ENCODE measurements at places on chromosomes 6 and 20.

DNA sequence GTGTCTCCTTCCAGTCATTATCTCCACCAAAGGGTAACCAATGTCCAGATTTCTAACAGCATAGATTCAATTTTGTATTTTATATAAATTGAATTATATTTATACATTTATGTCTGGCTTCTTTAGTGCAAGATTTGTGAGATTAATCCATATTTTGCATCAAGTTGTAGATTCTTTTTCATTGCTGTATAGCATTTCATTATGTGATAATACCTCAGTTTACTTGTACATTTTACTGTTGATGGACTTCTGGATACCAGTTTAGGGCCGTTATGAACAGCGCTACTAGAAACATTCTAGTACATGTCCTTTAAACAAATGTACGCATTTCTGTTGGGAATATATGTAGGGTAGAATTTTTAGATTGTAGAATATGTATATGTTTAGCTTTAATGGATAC lies 6.2 kb downstream of the BLTP3A start:
- DNase-seq: no peak

GRCh38 chr6:154783229-154783628 lies 50.0 kb downstream of the SCAF8 start:
- DNase-seq: no peak

DNA sequence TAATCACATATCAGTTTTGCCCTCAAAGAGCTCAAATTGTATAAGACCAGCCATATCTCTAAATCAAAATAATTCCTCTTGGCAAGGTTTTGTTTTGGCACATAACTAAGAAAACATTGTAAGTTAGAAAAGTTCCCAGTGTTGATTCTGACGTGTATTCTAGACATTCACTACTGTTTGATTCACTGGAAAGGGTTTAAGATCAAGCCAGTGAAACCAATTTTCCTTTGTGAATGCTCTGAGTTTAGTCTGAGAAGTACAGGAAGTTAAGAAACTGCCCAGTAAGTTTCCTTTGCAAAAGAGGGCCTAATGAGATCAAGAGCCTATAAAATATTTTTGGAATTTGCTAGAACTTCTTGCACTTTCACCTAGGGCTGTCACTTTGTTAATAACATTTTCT lies 143.0 kb downstream of the FNDC1 start:
- no peak for DNase-seq

GRCh38 chr6:68990317-68990716 lies 355.2 kb downstream of the ADGRB3 start:
- DNase-seq: no peak

- DNase-seq: no peak
Measured at GRCh38 chr6:9593554-9593953, 821.3 kb downstream of the TFAP2A start.

DNA sequence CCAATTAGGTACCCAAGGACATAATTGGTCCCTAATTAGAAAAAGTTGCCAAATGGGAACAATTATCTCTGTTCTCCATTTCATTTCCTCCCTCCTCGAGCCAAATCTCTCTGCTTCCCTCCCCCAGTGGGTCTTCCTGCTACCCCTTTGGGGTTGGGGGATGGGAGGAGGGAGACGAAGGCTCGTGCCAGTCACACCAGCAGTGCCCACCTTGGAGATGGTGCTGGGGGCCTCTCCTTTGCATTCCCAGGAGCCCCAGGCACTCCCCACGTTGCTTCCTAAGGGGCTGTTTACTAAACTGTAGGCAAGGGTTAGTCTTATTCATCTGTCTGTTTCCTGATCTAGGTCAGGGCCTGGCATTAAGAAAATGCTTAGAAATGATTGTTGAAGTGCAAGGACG lies 33.1 kb downstream of the MDFI start:
- no peak for DNase-seq

DNA sequence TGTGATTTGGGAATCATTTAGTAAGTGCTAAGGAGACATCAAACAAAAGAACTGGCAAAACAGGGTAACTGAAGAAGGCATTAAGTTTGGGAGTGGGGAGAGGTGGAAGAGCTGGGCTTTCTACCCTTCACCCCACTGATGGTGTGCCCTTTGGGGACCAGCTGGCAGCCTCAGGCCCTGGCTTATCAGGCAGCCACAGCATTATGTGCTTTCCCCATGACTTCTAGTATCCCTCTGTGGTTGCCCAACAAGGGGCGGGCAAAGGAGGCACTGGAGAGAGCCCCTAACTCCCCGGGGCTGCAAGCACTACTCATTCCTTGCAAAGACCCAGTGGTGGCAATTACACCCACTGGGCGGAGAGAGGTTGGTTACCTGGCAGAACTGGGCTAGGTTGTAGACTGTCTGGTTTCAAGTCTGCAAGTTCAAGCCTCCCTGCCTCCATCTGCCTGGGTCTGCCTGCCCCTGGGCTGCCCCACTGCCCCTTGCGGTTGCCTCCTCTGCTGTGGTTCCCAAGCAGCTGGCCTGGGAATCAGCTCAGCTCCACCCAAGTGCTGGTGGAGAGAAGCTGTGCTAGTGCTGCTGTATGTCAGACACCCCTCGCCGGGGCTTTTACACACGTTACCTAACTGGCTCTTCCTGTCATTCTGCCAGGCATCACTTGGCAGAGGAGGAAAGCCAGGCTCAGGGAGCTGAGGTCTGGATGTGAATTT lies 29.9 kb downstream of the KCNK5 start:
- DNase-seq: peak; percentile 79

All from hematopoietic multipotent progenitor cell treated with erythropoietin and hydrocortisone succinate and interleukin-3 and kit ligand, for 4 days (in vitro differentiated cells).